CD4-positive, alpha-beta T cell (primary cell): ENCODE measurements at places on chromosomes 7 and 10.
A peak's percentile ranks its signal among the peaks of the same experiment; 100 is the strongest.

DNA sequence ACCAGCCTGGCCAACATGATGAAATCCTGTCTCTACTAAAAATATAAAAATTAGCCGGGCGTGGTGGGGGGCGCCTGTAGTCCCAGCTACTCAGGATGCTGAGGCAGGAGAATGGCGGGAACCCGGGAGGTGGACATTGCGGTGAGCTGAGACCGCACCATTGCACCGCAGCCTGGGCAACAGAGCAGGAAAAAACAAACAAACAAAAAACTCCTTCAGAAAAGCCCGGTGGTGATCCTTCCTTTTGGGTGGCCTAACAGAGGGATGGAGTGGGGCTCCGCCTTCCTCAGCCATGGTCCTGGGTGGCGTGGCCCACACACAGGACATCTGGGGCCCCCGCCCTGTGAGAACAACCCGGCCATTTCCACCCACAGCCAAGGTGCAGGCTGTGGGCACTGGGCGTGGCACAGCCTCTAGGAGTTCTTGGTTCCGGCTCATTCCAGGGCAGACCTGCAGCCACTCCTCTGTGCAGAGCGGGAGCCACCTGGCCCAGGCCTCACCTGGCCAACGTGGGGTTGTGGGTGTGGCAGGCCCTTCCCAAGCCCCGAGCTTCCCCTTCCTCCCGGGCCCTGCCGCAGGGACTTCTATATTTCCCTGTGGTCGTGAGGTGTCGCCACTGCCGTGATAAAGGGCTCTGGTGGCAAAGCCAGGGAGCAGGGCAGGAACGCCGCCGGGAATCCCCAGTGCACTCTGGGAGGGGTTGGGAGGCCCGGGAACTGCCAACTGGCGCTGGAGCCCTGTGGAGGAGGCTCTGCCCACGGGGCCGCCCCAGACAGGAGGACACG lies 37.6 kb downstream of the GET4 start:
- no peak overlapping the region for H3K27ac ChIP-seq
- peaks cover 17% of the 10 kb centered on the region for H3K4me1 ChIP-seq
- DNase-seq, result no peak
- no peak overlapping the region for H3K4me3 ChIP-seq
- no peaks in the 10 kb centered on the region for H3K36me3 ChIP-seq

- H3K27ac ChIP-seq, result no peak overlapping the region
- H3K27me3 ChIP-seq, result no peaks in the 10 kb centered on the region
- DNase-seq, result no peak
- H3K36me3 ChIP-seq, result no peaks in the 10 kb centered on the region
Observed at GRCh38 chr10:792083-792791, 102.8 kb upstream of the DIP2C start.

GRCh38 chr10:33734393-33735155 lies 400.1 kb upstream of the NRP1 start:
- DNase-seq, result no peak
- no peaks in the 10 kb centered on the region for H3K4me1 ChIP-seq
- no peak overlapping the region for H3K4me3 ChIP-seq
- H3K36me3 ChIP-seq, result no peaks in the 10 kb centered on the region

DNA sequence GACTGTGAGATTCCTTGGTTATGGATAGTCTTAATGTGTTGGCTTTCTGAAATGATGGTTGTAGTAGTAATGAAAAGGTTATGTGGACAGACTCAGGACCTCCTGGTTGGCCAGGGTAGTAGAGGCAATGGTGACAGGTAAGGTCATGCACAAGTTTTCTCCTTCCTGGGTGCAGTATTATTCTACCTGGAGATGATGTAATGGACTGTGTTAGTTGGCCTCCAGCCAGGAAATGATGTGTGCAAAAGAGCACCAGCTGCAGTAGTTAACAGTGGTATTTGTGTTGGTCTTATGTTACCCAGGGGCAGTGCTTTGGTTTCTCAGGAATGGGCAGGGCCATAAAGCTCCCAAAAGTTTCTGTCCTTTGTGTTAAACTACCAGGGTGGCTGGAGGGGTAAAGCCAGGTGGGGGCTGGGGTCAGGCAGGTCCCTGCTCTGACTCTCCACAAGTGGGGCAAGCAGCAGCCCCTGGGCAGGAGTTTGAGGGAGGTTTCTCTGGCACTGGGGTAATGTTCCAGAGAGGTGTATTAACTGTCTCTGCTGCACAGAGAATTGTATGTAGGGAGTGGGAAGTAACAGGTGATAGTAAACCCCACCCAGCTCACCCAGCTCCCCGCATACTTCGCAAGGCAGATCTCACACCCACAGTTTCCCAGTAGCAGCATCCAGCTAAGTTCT lies 36.3 kb downstream of the GPR22 start:
- H3K4me1 ChIP-seq, result peaks cover 4% of the 10 kb centered on the region
- no peaks in the 10 kb centered on the region for H3K27me3 ChIP-seq
- no peak overlapping the region for H3K27ac ChIP-seq
- DNase-seq, result no peak
- peaks cover 18% of the 10 kb centered on the region for H3K36me3 ChIP-seq
- no peak overlapping the region for H3K4me3 ChIP-seq

DNA sequence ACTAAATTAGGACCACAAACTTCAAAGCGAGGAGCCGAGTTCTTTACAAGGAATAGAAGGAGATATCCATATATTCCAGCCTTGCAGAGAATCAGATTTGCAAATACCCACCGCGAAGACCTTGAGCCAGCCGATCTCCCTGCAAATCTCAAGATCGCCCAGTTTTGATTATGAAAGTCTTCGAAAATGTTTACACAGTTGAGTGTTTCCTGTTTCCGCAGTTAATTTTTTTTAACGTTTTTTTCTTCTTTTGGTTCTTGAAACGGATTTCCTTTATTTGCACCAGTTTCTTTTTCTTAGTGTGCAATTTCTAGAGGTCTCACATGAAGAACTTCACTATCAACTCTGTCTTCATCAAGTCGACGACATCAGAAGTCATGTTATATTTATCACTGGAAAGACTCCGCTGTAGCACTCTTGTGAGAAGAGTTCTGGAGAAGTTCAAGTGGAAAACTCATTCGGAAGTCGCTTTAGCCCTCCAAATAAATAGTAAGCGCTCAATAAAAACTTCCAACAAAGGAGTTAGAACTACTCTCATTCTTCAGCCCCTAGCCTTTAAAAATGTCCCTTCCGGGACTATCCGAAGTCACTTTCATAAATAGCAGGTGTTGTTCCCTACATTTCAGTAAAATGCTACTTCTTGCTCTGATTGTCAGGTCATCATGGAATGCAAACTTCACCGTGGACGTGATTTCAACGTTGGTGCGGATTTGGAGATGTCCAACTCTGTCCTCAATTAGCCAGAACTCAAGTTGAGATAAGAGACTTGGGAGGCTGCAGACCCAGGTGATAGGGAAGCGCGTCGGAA lies 11.9 kb upstream of the SPAG6 start:
- peak overlapping the region; percentile 51 for H3K4me3 ChIP-seq
- peak overlapping the region; percentile 16 for H3K27ac ChIP-seq
- peak; percentile 84 for DNase-seq
- peaks cover 39% of the 10 kb centered on the region for H3K4me1 ChIP-seq
- peaks cover 47% of the 10 kb centered on the region for H3K27me3 ChIP-seq

DNA sequence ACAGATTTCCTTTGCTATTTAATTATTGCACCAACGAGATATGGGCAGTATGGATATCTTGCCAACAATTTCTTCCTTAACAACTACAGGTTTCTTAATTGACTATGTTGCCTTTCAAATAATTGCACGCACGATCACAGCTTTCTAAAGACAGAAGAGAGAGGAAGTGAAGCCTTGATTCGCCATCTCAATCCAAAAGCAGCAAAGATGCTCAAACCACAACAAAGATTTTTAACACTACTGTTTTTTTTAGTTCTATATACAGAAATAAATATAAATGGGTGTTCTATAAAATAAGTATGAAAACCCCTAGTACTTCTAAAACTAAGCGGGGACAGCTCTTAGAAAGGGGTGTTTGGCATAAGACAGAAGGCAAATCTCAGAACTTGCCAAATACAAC lies 251.3 kb downstream of the SFMBT2 start:
- H3K4me3 ChIP-seq, result no peak overlapping the region
- peaks cover 26% of the 10 kb centered on the region for H3K36me3 ChIP-seq
- no peaks in the 10 kb centered on the region for H3K27me3 ChIP-seq
- no peak for DNase-seq
- peaks cover 6% of the 10 kb centered on the region for H3K4me1 ChIP-seq

GRCh38 chr7:15495170-15495569 lies 66.6 kb downstream of the AGMO start:
- no peak overlapping the region for H3K27ac ChIP-seq
- no peaks in the 10 kb centered on the region for H3K36me3 ChIP-seq
- H3K27me3 ChIP-seq, result no peaks in the 10 kb centered on the region
- no peak for DNase-seq
- H3K4me1 ChIP-seq, result no peaks in the 10 kb centered on the region
- no peak overlapping the region for H3K4me3 ChIP-seq

GRCh38 chr10:114925587-114926586 lies 12.1 kb upstream of the TRUB1 start:
- H3K4me3 ChIP-seq, result no peak overlapping the region
- no peaks in the 10 kb centered on the region for H3K36me3 ChIP-seq
- peaks cover 24% of the 10 kb centered on the region for H3K27me3 ChIP-seq
- no peak overlapping the region for H3K27ac ChIP-seq

- DNase-seq, result no peak
- no peak overlapping the region for H3K27ac ChIP-seq
- no peaks in the 10 kb centered on the region for H3K27me3 ChIP-seq
Observed at GRCh38 chr7:12728192-12728538, 40.7 kb downstream of the ARL4A start.

- H3K4me3 ChIP-seq, result no peak overlapping the region
- no peaks in the 10 kb centered on the region for H3K36me3 ChIP-seq
- peaks cover 6% of the 10 kb centered on the region for H3K4me1 ChIP-seq
- no peaks in the 10 kb centered on the region for H3K27me3 ChIP-seq
Observed at GRCh38 chr10:79451046-79451699, 5.7 kb upstream of the ZCCHC24 start.

GRCh38 chr7:100556541-100556940 lies 17.2 kb downstream of the SAP25 start:
- peaks cover 66% of the 10 kb centered on the region for H3K36me3 ChIP-seq
- H3K4me1 ChIP-seq, result peaks cover 12% of the 10 kb centered on the region
- H3K27ac ChIP-seq, result no peak overlapping the region
- no peak overlapping the region for H3K4me3 ChIP-seq
- DNase-seq, result no peak

DNA sequence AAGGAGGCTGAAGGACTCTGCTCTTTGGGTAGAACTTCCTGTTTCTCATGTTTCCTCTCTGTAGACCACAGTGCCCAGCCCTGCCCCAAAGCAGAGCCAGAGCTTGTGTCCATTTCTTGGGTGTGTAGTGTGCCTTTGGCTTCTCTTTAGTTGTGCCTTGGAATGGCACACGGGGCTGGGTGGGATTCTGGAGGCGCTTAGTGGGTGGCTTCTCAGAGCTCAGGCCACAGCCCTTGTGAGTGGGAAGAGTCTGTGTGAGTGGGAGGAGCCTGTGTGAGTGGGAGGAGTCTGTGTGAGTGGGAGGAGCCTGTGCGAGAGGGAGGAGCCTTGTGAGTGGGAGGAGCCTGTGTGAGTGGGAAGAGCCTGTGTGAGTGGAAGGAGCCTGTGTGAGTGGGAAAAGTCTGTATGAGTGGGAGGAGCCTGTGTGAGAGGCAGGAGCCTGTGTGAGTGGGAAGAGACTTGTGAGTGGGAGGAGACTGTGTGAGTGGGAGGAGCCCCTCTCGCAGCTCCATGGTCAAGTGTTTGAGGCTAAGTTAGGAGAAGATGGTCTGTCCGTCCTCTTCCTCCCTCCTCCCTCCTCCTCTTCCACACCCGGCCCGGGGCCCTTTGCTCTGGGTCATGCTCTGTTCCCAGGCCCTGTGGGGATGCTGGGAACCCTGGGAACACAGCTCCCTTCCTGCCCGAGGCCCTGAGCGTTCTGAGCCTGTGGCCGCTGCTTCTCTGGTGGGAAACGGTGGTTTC lies 153.0 kb downstream of the GRK5 start:
- H3K27me3 ChIP-seq, result no peaks in the 10 kb centered on the region
- H3K27ac ChIP-seq, result no peak overlapping the region
- peaks cover 4% of the 10 kb centered on the region for H3K36me3 ChIP-seq

- H3K4me3 ChIP-seq, result no peak within 1 kb of the TSS
- peaks cover 97% of the 10 kb centered on the region for H3K27me3 ChIP-seq
- H3K4me1 ChIP-seq, result peaks cover 36% of the 10 kb centered on the region
- DNase-seq, result no peak
- no peaks in the 10 kb centered on the region for H3K36me3 ChIP-seq
Observed at GRCh38 chr7:27242555-27243339, at the start of gene EVX1. Gene EVX1 (plus strand): TSS chr7:27242802. CDS start chr7:27243031, 229 bp downstream.

DNA sequence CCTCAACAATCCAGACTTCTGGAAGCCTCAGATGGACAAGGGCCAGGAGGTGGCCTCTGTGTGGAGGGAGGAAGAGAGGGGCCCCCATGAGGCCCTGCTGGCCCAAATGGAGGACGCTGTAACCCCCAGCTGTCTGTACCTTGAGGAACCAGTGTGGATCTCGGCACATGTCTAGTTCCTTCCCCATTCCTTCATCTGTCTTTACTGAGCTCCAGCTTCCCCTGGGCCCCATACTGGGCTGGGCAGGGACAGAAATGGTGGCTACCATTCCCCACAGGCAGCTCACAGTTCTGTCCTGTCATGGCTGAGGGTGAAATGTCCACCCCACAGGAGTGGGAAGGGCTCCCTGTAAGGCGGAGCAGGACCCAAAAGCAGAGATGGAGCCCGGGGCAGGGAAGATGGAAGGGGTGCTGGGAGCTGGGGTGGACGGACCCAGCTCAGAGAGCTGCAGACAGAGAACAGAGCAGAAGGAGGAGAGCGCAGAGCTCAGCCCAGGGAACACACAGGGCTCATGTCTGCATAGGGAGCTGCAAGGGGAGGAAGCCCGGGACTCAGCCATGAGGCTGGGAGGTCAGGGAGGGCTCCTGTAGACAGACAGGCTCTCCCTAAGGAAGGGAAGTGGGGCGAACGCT lies 22.8 kb downstream of the ANTXRL start:
- no peak overlapping the region for H3K4me3 ChIP-seq
- H3K27ac ChIP-seq, result no peak overlapping the region
- no peaks in the 10 kb centered on the region for H3K4me1 ChIP-seq
